Stimulated activated CD8-positive, alpha-beta memory T cell treated with anti-CD3 and anti-CD28 coated beads, Interleukin-7, amount 100 ng/mL, for 24 hours (primary cell): ENCODE measurements at places on chromosomes 12 and 14.

DNA sequence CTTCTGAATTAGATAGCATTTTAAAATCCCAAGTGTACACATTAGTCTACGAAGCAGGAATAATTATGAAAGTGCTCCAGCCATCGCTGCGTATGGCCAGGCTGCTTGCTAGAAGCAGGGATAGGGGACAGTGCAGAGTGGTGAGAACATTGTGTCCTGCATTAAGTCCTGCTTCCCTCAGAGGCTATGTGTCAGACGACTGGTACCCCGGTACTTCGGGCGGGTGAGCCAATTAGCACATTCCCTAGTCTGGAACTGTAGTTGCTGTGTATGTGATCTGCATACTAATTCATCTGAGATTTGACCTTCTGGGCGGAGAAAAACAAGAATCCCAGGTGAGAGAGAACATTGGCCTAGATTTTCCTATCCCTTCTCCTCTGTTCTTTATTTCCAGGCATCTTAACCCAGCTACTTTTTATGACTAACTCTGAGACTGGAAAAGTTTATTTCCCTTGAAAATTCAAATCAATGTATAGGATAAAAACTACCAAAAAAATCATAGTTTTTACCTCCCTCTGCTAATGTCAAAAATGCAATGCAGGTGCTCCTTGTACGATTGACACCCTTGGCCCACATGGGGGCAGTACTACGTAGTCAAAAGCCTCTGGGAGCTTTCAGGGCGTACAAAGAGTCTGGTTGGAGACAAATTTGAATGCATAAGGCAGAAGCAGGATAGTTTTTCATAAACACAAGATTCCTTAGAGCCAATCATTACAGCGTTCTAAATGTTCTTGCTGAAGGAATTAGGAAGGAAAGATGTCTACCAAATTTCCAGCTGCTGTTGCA lies 764.3 kb downstream of the NOVA1 start:
- DNase-seq: no peak

DNA sequence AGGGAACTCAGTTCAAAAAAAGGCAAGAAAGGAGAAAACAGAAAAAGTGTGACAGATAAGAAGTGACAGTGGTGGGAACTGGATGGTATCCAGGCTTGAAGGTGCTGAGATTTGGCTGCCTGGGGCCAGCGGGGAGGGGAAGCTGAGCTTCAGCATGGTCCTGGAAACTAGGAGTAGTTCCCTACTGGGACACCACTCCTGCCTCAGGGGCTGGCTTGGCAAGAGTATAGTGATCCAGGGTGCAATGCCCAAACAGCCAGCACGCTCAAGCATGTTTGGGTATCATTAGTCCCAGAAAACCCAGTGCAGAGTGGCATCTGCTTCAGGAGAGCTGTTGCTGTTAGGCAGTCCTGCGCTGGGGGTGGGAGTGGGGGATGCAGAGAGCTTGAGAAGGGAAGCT lies 49.5 kb upstream of the KTN1 start:
- DNase-seq: no peak

- DNase-seq: no peak
Observed at GRCh38 chr12:107530701-107531100, 154.9 kb upstream of the PWP1 start.

- no peak for DNase-seq
Observed at GRCh38 chr12:63949902-63950301, 105.4 kb downstream of the SRGAP1 start.

- DNase-seq: no peak
Observed at GRCh38 chr14:82411298-82411697, 877.6 kb upstream of the SEL1L start.

DNA sequence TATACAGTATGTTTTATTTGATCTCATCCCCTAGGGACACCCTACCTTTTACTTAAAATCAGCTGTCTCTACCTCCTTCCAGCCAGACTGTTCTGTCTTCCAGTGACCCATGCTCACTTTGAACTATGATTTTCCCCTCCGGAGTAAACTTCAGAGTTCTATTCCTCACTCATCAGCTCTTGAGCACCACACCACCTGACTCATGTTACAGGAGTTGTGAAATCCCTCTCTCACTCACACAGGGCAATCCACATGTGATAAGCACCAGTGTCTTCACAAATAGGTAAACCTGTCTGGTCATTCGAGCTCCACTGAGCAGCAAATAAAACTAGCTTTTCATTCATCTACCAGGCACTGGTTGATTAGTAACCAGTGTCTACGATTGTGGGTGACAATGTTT lies 177.3 kb upstream of the BMP4 start:
- no peak for DNase-seq

DNA sequence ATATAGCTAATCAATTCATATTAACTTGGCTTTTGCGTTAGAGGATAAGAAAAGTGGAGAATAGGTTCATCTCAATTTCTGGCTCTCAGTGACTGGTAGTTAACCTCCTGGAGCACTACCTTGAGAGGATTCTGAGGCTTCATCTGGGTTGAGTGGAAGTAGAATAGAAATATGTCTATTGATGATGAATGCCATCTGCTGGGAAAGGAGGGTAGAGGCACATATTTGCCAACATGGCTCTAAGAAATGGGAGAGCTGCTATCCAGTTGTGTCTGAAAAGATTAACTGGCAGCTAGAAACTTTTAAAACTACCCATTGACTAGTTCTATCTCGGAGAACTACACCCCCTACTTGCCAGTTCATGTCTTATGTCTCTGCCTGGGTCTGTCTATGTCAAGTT lies 530.1 kb downstream of the NRXN3 start:
- no peak for DNase-seq

- DNase-seq: no peak
Observed at GRCh38 chr12:95102916-95103671, 29.7 kb upstream of the NR2C1 start.

- no peak for DNase-seq
Observed at GRCh38 chr12:43407816-43408645, 144.0 kb downstream of the ADAMTS20 start.

- DNase-seq: no peak
Observed at GRCh38 chr14:103348154-103348553, 14.1 kb downstream of the EIF5 start.

GRCh38 chr14:93683226-93683625 lies 105.1 kb downstream of the PRIMA1 start:
- DNase-seq: no peak

- DNase-seq: no peak
Observed at GRCh38 chr12:5473076-5473782, 41.3 kb downstream of the NTF3 start.

GRCh38 chr12:120821878-120822277 lies 82.3 kb downstream of the SPPL3 start:
- DNase-seq: no peak

- no peak for DNase-seq
Observed at GRCh38 chr12:38547586-38547985, 231.0 kb downstream of the ALG10B start.

GRCh38 chr12:129886541-129886940 lies 17.3 kb downstream of the TMEM132D start:
- DNase-seq: no peak

DNA sequence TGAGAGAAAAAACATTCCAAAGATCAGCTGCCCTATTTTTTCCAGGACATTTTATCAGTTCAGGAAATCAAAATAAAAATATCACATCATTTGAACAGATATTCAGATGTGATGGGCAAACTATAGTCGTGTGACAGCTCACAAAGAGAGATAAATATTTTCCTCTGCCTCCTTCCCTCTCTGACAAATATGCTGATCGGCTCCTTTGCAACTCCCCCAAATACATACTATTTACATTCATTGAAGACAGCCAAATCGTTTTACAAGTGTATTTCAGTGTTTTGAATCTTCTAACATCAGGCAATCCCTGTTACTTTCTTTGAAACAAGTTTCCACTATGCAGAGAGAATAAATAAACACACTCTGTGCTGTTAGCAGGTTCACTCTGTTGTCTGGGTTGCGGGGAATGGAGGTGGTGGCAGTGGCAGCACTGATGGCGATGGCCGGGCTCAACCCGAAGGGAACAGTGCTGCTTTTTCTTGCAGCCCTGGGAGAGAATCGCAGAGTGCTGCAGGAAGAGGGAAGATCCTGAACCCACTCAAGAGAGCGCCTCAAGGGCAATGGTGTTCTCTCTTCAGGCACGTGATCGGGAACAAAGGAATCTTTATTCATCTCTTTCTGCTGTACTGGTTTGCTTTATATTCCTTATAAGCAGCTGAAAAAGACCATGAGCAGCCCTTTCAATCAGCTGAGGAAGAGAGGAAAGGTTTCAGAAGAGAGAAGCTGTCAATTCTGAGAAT lies 142.5 kb downstream of the PHLDA1 start:
- no peak for DNase-seq
